Right hindlimb (tissue), 1 donor: ENCODE measurements at places on chromosomes 3 and 15.

DNA sequence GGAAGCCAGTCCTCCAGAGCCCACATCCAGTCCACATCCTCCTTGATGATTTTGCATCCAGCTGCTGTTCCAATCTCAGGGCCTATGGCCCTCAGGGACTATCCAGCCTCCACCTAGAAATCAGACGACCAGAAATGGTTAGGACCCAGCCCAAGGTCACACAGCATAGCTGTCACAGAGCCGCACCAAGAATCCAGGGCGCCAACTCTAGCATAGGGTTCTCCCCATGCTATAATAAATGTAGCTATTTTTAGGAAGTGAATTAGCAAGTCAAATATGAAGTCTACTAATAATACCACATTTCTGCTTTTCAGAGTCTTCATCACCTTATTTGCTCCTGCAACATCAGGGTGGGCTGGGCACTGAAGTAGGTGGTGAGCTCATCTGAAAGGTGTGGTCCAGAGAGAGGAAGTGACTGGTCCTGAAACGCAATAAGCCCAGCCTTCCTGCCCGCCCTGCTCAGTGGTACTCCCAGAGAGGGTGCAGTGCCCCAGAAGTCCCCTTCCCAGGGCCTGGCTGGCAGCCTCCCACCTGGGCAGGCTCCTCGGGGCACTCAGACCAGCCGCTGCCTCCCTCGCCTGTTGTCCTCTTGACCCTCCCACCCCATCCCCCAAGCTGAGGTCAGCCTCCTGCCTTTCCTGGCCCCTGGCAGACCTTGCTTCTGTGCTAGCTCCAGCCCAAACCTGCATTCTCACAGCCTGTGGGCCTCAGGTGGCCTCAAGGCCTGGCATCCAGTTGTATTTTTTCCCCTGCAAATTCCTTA is 17.6 kb upstream of the CYP11A1 start:
- DNase-seq, result no peak

- DNase-seq, result no peak
These were observed 199.2 kb downstream of the CACNA2D3 start for GRCh38 chr3:54321520-54321919.

DNA sequence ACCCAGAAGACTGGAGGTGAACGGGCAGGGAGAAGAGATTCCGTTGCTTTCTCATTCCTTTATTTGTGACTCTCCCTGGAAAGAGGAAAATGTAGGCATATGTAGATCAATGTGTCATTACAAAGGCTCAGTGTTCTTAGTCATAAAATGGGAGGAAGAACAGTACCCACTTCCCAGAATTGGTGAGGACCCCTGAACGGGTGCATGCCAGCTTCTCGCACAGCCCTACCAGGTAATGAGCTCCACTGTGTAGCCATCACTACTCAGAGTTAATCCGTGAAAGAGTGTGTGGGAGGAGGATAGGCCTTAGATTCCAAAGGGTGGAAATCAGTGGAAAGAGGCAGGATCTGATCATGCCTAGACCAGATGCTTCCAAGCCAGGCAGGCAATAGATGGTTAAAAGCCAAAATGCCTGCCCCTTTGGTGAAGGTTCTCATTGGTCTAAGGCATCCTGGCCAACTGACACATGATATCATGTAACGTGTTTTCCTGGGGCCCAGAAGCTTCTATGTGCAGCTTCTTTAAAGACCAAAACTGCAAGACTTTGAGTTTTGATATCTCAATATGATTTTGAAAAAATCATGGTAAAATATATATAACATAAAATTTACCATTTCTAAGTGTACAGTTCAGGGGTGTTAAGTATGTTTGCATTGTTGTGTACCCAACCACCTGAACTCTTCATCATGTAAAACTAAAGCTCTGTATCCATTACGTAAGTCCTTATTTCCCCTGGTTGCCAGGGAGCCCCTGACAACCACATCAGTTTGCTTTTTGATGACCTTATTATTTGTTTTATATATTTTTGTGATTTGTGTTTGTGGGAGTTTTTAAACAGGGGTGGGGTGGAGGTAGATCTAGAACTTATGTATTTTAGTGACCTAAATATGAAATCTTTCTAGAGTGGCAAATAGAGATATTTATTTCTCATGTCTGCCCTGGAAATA is 402.2 kb upstream of the CFAP20DC start:
- DNase-seq, result no peak

- no peak for DNase-seq
These were observed 173.6 kb downstream of the PTPRG start for GRCh38 chr3:61734749-61735686.

- DNase-seq, result no peak
These were observed 13.3 kb upstream of the CHD2 start for GRCh38 chr15:92886815-92887214.

DNA sequence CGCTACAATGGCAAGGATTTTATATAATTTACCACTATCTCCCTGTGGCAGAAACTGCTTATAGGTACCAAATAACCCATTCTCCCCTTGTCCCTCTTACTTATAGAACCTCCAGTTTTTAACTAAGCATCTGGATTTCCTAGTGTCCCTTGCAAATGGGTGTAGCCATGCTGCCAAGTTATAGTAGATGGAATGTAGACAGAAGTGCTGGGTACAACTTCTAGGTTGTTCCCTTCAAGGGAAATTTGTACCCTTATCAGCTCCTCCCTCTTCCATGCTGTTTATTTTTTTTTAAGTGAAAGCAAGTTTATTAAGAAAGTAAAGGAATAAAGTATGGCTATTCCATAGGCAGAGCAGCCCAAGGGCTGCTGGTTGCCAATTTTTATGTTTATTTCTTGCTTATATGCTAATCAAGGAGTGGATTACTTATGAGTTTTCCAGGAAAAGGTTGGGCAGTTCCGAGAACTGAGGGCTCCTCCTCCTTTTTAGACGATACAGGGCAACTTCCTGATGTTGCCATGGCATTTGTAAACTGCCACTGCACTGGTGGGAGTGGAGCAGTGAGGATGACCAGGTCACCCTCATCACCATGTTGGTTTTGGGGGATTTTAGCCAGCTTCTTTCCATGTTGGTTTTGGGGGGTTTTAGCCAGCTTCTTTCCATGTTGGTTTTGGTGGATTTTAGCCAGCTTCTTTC is 40.1 kb upstream of the TM4SF19 start:
- DNase-seq, result no peak

- DNase-seq, result no peak
These were observed 34.4 kb upstream of the TNIK start for GRCh38 chr3:171494457-171495109.

GRCh38 chr3:123124971-123125370 is 58.1 kb downstream of the PDIA5 start:
- DNase-seq, result no peak

DNA sequence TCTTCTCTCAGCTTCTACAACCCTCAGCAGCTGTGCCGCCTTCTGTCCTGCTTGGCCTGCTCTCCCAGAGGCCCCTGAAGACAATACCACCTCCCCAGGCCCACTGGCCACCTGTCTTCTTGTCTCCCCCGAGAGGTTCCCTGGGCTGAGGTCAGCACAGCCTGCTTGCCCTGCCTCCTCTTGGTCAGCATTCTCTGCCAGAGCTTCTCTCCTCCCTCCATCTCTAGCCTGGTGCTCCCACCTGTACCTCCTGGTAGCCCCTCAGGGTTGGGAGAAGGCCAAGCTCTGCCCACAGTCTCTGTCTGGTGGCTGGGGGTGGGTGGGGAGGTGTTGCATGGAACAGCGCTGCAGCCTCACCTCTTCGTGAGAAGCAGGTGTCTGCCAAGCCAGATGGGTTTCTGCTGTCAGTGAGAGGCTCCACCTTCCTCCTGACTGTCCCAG is 5.6 kb upstream of the ISLR start:
- DNase-seq, result no peak

GRCh38 chr3:161100994-161101393 is 4.2 kb downstream of the B3GALNT1 start:
- no peak for DNase-seq

- DNase-seq, result no peak
These were observed 127.8 kb upstream of the LRRFIP2 start for GRCh38 chr3:37301980-37302708.

DNA sequence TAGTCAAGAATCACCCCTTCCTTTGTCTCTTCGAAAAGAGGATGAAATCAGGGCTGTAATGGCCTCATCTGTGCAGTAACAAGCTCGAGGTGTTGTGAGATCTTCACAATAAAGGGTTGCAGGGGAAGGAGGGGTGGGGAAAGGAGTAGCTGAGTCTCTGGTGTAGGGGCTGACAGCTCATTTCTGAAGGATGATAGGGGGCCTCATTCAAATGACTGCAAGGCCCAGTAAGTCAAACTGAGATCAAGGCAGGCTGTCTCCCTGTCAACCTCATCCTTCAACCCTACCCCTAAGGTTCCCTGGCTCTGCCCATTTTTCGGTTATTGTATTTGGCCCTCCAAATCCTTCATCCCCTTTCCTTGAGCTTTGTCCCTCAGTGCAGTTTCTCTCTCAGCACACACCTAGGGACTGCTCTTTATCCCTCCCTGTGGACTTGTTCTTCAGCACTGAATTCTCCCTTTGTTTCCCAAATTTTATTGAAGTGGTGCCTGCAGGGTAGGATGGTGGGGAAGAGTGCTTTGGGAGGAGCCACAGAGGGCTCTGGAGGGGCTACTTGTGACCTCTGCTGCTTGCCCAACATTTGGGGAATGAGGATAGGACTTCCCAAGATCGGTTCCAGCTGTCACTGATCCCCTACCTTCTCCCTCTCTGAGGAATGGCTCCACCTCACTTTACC is 38.1 kb downstream of the ZNF589 start:
- DNase-seq, result no peak

- DNase-seq, result peak; percentile 42
These were observed 60.1 kb downstream of the SGO1 start for GRCh38 chr3:20125897-20126296.

GRCh38 chr3:124605781-124606579 is 124.3 kb upstream of the UMPS start:
- no peak for DNase-seq

GRCh38 chr3:10542518-10542917 is 37.1 kb upstream of the ATP2B2 start:
- no peak for DNase-seq

DNA sequence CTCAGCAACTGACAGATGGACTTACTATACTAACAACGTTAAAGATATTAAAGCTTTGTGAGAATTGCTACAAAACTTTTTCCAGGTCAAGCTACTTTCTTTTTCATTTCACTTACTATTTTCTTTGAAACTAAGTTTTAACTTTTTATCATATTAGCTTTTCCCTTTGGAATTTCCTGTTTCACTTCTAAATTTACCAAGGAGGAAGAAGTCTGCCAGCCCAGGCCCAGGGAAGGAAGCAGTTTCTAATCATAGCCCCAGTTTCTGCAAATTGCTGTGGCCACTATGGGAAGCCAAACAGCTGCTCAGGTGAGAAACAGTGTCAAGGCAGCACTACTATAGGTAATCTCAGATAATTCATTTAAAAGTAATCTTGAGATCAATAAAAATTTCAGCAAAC is 18.4 kb downstream of the CYFIP1 start:
- no peak for DNase-seq

- DNase-seq, result no peak
These were observed 15.0 kb upstream of the JMJD7 start for GRCh38 chr15:41812820-41813375.

DNA sequence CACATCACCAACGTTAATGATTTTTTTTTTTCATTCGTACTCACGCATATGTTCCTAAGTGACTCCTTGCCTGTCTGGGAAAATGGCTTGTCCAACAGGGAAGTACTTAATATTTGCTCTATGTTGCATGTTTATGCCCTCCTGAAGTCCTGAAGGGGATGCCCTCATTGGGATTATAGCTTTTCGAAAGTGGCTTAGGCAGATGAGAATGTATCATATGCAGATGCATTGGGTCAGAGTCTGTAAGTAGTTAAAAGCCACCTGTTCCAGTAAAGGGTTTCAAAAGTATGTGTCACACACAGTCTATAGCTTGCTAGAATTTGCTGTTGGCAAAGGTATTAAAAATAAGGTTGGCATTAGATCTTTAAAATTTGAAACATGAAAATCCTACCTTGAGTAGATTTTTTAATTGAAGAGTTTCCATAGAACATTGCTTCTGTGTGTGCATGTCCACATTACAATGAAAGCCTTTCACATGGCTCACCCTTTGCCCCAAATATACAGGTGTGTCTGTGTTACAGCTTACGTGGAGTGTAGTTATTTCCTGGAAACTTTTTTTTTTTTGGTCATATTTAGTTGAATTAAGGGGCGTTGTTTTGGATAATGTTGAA is 2.1 kb downstream of the ABHD17C start:
- no peak for DNase-seq

DNA sequence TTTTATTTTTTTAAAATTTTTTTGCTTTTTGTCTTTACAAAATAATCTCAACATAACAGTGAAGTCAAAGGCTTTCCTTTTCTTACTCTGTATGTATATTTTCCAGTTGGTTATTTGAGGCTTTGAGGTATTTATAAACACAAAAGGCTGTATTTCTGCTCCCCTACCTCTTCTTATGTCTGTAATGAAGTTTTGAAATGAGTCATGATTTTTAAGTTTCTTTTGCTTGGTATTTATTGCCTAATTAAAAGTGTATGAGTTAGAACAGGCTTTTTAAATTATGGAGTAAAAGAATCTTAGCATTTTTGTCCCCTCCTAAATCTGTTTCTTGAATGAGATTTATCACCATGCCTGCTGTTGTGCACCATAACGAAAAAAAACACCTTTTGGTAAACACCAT is 66.0 kb downstream of the DCUN1D1 start:
- DNase-seq, result no peak

- no peak for DNase-seq
These were observed 39.1 kb downstream of the DHX36 start for GRCh38 chr3:154285221-154285620.

GRCh38 chr3:50604628-50605588 is 6.7 kb downstream of the CISH start:
- DNase-seq, result no peak

GRCh38 chr3:88784925-88785324 is 322.5 kb upstream of the EPHA3 start:
- DNase-seq, result no peak

DNA sequence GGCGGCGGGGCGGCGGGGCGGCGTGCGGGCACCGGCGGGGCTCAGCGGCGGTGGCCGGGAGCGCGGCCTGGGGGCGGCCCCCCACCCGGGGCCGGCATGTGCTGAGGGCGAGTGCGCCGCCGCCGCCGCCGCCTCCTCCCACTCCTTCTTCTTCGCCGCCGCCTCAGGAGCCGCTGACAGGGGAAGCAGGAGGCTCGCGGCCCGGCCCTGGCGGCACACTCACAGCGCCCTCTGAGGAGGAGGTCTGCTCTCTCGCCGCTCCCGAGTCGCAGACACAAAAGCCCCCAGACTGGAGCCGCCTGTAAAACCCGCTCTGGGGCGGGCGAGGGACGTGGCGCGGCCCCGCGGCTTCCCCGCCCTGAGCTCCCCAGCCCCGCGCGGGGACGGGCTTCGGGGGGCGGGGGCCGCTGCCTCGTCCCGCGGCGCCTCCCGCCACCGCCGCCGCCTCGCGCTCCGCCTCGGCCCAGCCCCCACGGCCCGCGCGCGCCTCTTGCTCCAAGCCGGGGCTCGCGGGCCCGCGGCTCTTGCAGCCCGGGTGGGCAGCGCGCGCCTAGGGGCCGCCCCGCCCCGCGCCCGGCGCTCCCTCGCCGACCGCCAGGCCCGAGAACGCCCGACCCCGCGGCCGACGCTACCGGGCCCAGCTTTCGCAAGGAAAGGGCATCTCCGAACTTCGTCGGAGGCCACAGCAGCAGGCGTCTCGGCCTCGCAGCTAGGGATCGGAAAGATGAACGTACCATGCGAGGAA is at the start of gene PYGO1:
PYGO1 (minus strand) TSS at position 276 of the 745 bp plus-strand sequence. CDS start 462 bp downstream, outside the sequence.
- DNase-seq, result peak; percentile 84
